ENCODE measurements at places on chromosomes 2 and 18.

- no peak for DNase-seq
Measured at GRCh38 chr2:214836568-214836967, 27.1 kb upstream of the BARD1 start.

- no peak for DNase-seq
Measured at GRCh38 chr2:61645911-61646310, 107.8 kb upstream of the XPO1 start.

DNA sequence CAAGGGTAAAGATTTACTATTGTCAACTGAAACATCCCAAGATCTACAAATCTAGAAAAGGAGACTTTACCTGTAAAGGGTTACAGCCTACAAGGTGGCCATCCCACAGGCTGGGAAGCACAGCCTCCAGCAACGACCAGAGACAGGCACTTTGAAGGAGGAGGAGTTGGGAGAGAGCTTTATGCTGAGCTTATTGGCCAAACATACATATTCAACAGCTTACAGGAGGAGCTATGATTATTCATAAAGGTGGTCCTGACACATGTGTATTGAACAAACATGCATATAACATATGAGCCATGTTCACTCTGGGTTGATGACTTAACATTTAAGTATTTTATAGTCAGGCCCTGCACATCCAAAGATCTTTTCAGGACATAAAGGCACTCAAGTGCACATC lies 11.1 kb upstream of the ABCA12 start:
- DNase-seq: no peak

- no peak for DNase-seq
Measured at GRCh38 chr18:48161191-48161910, 230.9 kb upstream of the SMAD2 start.

DNA sequence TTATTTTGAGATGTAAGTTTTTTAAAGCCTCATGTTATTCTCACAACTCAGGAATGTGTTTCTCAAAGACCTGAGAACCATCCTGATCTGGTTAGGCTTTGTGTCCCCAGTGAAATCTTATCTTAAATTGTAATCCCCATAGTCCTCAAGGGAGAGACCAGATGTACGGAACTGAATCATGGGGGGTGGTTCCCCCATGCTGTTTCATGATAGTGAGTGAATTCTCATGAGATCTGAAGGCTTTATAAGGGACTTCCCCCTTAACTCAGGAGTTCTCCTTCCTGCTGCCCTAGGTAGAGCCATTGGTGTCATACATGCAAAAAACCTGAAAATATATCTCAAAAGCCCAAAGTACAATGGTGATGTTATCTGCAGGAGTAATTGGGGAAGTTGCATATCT lies 836.7 kb downstream of the CBLN2 start:
- DNase-seq: no peak

DNA sequence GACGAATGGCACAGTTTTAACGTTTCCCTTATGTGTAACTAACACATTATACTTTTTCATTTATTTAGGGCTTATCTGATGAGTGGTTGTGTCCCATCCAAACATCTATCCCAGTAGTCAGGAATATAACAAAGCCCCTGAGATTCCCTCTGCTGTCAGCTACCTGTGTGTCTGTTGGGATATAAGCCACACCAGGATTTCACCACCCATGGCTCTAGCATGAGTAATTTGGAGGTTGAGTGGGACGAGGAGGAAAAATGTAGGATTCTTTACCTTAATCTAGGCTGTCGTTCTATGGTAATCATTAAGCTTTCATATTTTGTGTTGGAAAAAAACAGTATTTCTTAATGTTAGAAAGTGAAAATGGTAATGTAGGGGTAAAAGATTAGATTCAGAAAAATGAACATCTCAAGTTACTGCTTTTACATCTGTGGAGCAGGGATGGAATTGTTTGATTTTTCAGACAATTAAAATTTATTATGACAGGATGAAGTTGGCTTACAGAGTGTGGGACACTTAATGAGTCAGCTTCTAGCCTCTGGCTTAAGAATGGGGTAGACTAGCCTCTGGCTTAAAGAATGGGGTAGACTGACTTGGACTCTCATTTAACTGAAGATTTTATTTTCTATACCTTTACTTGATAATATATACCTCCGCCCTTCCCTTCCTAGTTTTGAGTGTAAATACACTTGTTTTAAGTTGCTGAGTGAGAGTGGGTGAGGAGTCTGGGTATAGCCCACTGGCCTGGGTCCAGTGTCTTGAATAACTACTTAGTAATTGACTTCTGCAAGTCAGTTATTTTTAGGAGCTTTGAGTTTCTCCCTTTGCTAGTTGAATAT lies 88.5 kb upstream of the RANBP2 start:
- no peak for DNase-seq

DNA sequence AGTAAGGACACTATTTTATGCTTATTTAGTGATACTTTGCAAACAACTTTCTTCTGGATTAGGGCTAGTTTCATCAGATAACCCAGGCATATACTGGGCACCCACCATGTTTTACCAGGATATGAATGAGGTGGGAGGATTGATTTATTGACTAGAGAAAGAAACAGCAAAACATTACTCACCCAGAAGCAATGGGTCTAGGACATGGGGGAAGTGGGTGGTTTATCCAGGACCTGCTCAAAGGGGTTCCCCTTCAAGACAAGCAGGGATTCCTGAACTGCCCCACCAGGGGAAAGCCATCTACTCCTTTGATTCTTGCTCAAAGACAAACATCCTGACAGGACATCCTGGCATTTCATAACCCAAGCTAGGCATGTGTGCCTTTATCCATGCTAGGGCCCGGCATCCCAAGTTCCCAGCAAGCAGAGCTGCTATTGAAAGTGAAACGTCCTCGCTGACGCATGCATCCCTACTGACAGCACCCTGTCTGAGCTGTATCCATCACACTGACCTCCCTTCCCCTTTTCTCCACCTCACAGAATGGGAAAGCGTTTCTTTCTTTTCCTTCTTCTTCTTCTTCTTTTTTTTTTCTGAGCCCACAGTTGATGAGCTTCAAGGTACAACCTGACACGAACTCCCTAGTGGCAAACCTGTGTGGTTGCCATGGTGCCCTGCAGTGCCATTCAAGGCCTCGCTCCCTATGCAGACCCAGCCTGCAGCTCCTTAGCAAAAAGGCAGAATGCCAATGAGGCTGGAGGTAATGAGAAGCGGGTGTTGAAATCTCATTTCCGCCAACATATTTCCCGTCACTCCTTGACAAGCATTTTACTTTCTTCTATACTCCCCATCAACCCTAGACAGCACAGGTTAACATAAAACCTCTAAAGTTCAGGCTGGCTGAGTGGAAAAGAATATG lies 70.5 kb downstream of the CLHC1 start:
- no peak for DNase-seq

- no peak for DNase-seq
Measured at GRCh38 chr2:102080451-102081242, 61.9 kb upstream of the IL1R1 start.

DNA sequence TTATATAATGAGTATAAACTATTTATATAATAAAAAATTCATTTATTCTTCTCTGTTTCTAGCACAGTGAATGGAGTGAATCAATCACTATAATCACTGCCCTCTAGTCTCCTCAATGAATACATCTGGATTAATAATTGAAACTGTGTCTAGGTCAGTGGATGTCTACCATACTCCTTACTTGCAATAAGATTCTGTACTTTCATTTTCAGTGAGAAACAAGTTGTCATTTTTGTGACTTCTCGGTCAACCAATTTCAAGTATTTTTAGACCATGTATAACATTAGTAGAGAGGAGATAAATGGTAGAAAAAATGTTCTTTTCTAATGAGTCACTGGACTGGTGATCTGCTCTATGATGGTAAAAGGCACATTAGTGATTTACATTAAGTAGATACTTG lies 799.6 kb upstream of the CHAC2 start:
- DNase-seq: no peak

GRCh38 chr2:229673676-229674075 lies 40.7 kb downstream of the DNER start:
- DNase-seq: no peak

DNA sequence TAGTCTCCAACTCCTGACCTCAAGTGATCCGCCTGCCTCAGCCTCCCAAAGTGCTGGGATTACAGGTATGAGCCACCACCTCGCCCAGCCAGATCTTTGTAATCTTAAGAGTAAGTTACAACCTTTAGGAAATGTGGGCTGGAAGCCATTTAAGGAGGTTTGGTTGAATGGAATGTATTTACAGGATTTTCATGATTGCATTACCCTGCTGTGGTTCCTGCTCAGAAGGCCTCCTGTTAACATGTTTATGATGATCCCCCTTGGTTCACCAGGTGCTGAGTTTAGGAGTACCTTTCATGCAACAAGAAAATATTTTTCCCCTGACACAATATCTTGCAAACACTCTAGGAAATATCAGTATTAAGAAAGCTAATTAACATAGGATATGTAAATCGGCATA lies 187.4 kb upstream of the SH3BP4 start:
- DNase-seq: no peak

- DNase-seq: no peak
Measured at GRCh38 chr18:7990670-7991069, 423.6 kb downstream of the PTPRM start.

DNA sequence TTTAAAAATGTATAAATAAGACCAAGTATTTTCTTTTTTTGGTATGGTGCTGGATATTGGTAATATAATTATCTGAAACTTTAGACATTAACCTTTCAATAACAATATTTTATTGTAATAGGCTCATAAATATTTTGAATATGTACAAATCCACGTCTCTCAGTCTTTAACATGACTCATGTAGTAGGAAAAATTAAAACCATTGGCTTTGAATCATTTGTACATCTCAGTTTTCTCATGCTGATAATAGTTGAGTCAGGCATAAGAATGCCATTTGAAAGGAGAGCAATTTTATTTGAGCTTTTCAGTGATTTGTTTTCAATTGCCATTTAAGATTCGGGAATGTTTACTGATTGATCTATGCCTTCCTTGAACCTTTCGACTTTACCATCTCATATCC lies 364.8 kb downstream of the TGIF1 start:
- DNase-seq: no peak

GRCh38 chr2:43010438-43011157 lies 215.8 kb downstream of the ZFP36L2 start:
- no peak for DNase-seq
